ENCODE measurements at places on chromosomes 12 and 14. TPM values are rescaled to one million over a fixed set of nuclear protein-coding genes. Genes with fewer than 3 reads are reported as not detected.
A peak's percentile ranks its signal among the peaks of the same experiment; 100 is the strongest.

Gene GALNT8
- not detected for total RNA-seq

Gene FZD10
- not detected for total RNA-seq

- DNase-seq = no peak
These were observed 320.4 kb downstream of the BCL11B start for GRCh38 chr14:98951521-98952152.

Gene C12orf42
- not detected for total RNA-seq

DNA sequence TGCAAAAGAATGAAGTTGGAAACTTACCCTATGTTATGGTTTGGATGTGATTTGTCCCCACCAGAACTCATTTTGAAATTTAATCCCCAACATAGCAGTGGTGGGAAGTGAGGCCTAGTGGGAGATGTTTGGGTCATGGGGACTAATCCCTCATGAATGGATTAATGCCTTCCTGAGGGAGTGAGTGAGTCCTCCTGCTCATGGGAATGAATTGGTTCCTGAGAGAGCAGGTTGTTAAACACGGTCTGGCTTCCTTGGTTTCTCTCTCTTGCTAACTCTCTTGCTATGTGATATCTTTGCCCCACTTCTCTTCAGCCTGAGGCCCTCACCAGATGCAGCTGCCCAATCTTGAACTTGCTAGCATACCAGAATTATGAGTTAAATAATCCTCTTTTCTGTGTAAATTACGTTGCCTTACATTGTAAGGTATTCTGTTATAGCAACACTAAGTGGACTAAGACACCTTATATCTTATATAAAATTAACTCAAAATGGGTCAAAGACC, 22.2 kb upstream of the CCDC91 start:
- DNase-seq = no peak

DNA sequence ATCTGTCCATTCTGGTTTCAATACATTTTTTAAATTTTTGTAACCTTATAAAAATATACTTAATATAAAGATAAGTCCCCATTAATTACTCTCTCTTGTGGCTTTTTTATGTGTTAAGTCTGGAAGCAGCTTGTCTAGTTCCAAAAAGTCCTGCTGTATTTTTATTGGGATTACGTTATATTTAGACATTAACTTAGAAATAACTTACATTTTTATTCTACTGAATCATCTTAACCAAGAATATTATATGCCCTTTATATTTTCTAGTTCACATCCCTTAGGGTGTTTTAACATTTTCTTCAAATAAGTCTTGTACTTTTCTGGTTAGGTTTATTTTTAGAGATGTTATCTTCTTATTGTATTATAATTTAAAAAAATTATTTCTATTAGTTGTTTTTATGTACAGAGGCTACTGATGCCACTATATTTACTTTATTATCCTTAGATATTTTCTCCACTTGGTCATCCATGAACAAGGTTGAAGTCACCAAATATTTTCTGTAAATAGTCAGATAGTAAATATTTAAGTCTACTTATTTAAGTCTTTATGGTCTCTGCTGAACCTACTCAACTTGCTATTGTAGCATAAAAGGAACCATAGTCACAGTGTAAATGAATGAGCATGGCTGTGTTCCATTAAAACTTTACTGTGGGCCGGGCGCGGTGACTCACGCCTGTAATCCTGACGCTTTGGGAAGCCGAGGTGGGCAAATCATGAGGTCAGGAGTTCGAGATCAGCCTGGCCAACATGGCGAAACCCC, 132.4 kb upstream of the NEDD1 start:
- peak; percentile 9 for DNase-seq

DNA sequence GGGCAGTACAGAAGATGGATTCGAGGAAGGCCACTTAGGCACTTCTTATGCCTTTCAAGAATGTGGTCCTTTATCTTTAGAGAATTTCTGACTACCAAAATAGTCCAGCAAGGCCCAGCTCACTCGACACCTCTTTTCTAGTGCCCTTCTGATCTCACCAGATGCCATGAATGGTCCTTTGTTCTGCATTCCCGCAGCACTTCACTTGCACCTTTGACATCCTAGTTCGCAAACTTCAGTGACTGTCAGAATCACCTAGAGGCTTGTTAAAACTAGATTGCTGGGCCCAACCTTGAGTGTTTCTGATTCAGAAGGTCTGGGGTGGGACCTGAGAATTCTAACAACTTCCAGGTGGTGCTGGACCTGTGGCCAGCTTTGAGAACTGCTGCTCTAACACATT, 56.7 kb downstream of the PKP2 start:
- no peak for DNase-seq

- no peak for DNase-seq
These were observed 88.7 kb downstream of the PPP2R5E start for GRCh38 chr14:63454436-63454835.

Data from fibroblast of the aortic adventitia (primary cell).